ENCODE measurements at places on chromosomes 11 and 22.

DNA sequence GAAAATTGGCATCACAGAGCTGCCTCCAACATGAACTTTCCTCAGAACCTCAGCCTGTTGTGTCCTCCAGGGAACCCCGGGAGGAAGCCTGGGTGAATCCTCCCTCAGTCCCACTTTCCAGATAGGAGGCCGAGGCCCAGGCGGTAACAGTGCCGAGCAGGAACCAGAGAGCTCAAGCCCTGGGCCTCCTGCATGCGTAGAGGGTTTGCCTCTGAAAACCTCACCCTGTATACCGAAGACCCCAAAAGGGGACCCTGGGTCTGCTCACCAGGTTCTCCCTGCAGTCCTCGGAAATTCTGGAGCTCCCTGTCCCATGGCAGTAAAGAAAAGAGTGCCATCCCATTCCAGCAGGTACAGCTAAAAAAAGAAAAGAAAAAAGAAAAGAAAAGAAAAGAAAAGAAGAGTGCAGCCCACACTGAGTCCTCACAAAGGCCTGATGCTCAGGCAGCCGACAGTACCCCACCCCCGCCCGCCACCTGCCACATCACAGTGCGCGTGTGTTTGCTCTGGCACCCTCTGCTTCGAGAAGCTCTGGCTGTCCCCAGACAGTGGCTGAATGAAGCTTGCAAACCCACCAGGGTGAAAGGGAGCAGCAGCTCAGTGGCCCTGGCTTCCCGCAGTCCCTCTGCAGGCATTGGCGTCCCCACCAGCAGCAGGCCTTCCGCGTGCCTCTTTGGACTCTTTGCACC, 28.4 kb upstream of the FADD start:
- no peak for DNase-seq

DNA sequence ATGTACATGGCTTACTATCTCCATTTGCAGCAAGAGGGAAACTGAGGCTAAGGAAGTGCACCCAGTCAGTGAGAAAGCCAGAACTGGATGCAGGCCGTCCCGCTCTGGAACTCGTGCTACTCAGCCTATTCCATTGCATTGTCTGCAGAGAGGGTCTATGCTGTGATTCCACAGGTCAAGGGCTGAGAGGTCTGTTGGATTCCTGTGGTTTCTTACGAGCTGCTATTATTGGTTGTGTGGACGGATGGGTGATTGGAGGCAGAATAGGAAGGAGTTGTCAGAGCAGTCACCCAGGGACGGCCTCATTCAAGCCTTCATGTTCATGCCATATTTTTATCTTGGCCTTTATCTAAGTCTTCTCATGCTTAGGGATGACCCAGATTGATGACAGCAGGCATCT, 33.4 kb downstream of the SCGB1A1 start:
- no peak for DNase-seq

- DNase-seq: no peak
Observed at GRCh38 chr11:112165049-112165448, 1.2 kb upstream of the IL18 start.

DNA sequence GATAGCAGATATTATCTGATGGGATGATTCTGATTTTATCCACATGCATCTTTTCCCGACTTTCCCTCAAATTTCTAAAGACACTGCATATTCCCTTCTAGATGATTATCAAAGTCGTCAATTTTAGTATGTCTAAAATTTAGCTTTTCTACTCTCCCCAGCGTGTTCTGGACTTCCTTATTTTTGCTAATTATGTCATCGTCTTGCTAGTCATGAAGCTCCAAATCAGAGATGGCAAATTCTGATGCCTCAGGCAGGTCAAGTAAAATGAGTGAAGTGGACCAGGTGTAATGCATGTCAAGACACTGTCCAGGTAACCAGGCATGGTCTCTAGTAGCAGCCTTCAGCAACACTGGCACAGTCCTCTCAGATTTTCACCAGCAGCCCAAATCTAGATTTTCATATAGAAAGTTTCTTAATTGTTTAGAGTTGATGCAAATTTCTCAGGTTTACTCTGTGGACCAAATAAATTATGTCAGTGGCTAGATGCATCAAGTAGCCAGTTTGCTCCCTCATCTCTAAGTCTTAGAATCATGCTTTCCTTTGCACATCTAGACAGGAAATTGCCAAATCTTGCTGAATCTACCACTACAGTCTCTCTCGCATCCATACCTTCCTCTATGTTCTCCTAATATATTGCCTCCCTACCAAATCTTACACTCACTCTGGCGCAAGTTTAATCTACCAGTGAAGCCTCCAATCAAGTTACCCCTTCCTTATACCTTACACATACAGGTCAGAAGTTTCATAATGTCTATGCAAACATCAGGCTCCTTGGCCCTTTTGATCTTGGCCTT, 10.6 kb downstream of the HSD17B12 start:
- DNase-seq: no peak

GRCh38 chr22:23157560-23158515, 12.6 kb downstream of the RAB36 start:
- DNase-seq: no peak

- no peak for DNase-seq
Observed at GRCh38 chr11:57614234-57614772, 16.8 kb downstream of the SERPING1 start.

GRCh38 chr22:30855677-30856518, 112.7 kb downstream of the MORC2 start:
- no peak for DNase-seq

DNA sequence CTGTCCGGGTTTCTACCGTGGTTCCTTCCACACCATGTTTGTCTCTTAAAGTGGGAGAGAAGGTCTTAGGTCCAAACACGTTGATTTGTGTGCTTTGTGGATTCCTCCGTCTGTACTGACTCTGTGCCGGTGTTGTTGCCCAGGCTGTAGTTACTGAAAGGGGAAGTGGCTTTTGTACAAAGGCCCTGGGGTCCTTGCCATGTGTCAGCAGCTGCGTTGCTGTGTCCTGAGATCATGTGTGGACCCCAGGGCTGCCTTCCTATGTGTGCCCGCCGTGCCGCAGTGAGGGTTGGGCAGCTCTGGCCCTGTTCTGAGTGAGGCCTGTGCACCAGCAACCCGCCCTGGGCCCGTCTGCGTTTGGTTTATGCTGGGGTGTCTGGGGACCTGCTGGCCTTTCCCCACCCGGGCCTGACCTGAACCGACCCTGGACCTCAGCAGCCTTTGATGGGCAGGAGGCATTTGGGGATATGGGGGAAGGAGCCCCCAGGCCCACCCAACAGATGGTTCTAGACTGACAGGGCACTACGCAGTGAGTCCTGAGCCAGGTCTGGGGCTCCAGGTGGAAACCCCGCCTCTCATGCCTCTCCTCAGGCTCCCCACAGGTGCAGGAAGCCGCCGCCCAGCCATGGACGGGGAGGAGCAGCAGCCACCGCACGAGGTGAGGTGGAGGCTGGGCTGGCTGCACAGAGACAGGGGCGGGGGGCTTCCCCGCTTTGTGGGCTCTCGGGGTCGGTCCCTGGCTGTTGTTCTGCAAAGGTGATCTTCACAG, 6.9 kb downstream of the TRABD start:
- DNase-seq: peak; percentile 52

- DNase-seq: peak; percentile 85
Observed at GRCh38 chr11:72821920-72822799, 7.9 kb downstream of the ATG16L2 start.

- no peak for DNase-seq
Observed at GRCh38 chr22:49103314-49104059, 724.2 kb downstream of the BRD1 start.

DNA sequence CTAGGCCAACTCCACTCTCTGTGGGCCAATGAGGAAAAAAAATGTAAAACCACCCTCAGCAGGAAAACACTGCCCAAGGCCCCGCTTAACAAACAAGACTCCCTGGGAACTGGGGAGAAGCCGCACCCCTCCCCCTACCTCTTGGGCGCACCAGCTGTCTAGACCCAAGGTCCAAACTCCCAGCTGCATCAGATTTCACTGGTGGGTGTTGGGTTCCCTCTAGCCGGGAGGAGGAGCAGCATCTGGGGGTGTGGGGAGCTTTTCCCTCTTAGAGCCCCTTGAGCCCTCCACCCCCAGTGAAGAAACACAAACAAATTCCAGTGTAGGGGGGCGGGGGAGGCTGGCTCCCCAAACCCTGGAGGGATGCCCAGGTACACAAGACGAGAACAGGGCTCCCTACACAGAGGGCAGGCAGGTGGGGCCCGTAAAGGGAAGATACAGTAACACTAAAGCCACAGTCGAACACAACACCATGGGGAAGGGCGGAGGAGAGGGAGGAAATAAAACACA, 64.9 kb downstream of the NECTIN1 start:
- no peak for DNase-seq

Measured in activated CD4-positive, alpha-beta T cell treated with anti-CD3 and anti-CD28 coated beads for 36 hours (primary cell).